ENCODE measurements at places on chromosomes 12 and 14. TPM values are rescaled to one million over a fixed set of nuclear protein-coding genes. Genes with fewer than 3 reads are reported as not detected.
A peak's percentile ranks its signal among the peaks of the same experiment; 100 is the strongest.

- H3K4me1 ChIP-seq, result peaks cover 9% of the 10 kb centered on the region
- H3K4me3 ChIP-seq, result no peak overlapping the region
- no peak for DNase-seq
- no peaks in the 10 kb centered on the region for H3K36me3 ChIP-seq
- H3K27me3 ChIP-seq, result no peaks in the 10 kb centered on the region
- no peak overlapping the region for H3K27ac ChIP-seq
Measured at GRCh38 chr12:108668063-108668462, 34.4 kb upstream of the SELPLG start.

- H3K27ac ChIP-seq, result no peak within 1 kb of the TSS
- peak within 1 kb of the TSS; percentile 18 for H3K4me3 ChIP-seq
- no peaks in the 10 kb centered on the region for H3K4me1 ChIP-seq
- H3K27me3 ChIP-seq, result peaks cover 63% of the 10 kb centered on the region
- H3K36me3 ChIP-seq, result no peaks in the 10 kb centered on the region
Measured at GRCh38 chr12:125185740-125186470, 120.7 kb downstream of the AACS start.

The KRT86 gene
- polyA plus RNA-seq, result 0.01 TPM

DNA sequence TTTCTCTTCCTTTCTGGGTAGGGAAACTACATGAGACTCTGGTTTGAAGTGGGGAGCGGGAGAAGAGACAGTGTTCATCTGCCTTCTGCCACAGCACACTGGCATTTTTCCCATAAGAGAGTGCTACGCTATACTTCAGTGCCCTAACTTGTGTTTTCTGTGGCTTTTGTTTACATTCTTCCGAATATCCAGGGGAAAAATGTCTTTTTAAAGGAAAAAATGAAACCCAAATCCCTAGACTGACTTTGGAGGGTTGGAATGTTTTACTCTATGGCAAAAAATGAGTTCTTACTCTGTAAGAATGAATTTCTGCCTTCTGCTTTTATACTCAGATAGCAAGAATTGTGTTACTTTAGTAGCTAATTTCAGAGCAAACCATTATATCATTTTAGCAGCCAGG lies 88.1 kb upstream of the TMEM263 start:
- H3K27ac ChIP-seq, result no peak overlapping the region
- H3K27me3 ChIP-seq, result no peaks in the 10 kb centered on the region
- no peaks in the 10 kb centered on the region for H3K4me1 ChIP-seq
- H3K36me3 ChIP-seq, result no peaks in the 10 kb centered on the region

GRCh38 chr12:94768398-94769046 lies 118.2 kb upstream of the TMCC3 start:
- H3K4me1 ChIP-seq, result no peaks in the 10 kb centered on the region
- peaks cover 2% of the 10 kb centered on the region for H3K27me3 ChIP-seq
- no peak for DNase-seq
- H3K36me3 ChIP-seq, result no peaks in the 10 kb centered on the region
- H3K4me3 ChIP-seq, result no peak overlapping the region

DNA sequence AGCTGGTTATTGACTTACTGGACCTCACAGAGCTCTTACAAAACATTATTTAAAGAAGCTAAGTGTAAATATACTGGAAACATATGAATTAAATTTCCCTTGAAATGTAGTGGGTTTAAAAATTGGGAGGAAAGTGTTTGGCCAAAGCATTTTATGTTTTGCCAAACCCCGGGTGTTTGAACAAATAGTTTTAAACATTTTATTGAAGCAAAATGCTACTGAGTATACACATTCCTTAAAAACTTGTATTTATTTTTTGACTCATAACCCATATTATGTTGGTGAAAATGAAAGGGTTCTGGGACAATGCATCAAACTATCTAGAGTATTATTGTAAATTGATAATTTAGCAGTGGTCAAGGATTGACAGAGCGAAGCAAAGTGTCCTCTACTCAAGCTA lies 1048.5 kb downstream of the SLC6A15 start:
- H3K36me3 ChIP-seq, result no peaks in the 10 kb centered on the region
- H3K4me1 ChIP-seq, result no peaks in the 10 kb centered on the region
- no peak for DNase-seq
- H3K27me3 ChIP-seq, result no peaks in the 10 kb centered on the region
- no peak overlapping the region for H3K27ac ChIP-seq

GRCh38 chr14:103058164-103059055 lies 1.1 kb upstream of the CDC42BPB start:
- H3K4me1 ChIP-seq, result peaks cover 2% of the 10 kb centered on the region
- H3K36me3 ChIP-seq, result no peaks in the 10 kb centered on the region
- peak overlapping the region; percentile 77 for H3K4me3 ChIP-seq
- no peak for DNase-seq
- peak overlapping the region; percentile 64 for H3K27ac ChIP-seq
- no peaks in the 10 kb centered on the region for H3K27me3 ChIP-seq

- H3K27me3 ChIP-seq, result no peaks in the 10 kb centered on the region
- DNase-seq, result peak; percentile 83
- no peak overlapping the region for H3K27ac ChIP-seq
- no peaks in the 10 kb centered on the region for H3K36me3 ChIP-seq
- no peak overlapping the region for H3K4me3 ChIP-seq
Measured at GRCh38 chr14:99628887-99629618, 15.9 kb upstream of the HHIPL1 start.

- H3K27me3 ChIP-seq, result peaks cover 28% of the 10 kb centered on the region
- no peak overlapping the region for H3K4me3 ChIP-seq
- H3K36me3 ChIP-seq, result no peaks in the 10 kb centered on the region
- peak overlapping the region; percentile 75 for H3K27ac ChIP-seq
Measured at GRCh38 chr12:120367233-120367923, 1.6 kb downstream of the MSI1 start.

The KLRC3 gene
- polyA plus RNA-seq, result not detected

- no peak overlapping the region for H3K4me3 ChIP-seq
- H3K27me3 ChIP-seq, result no peaks in the 10 kb centered on the region
- peaks cover 5% of the 10 kb centered on the region for H3K4me1 ChIP-seq
- no peak for DNase-seq
- no peak overlapping the region for H3K27ac ChIP-seq
- peaks cover 4% of the 10 kb centered on the region for H3K36me3 ChIP-seq
Measured at GRCh38 chr14:95269493-95269892, 50.2 kb downstream of the CLMN start.

The KRT82 gene
- polyA plus RNA-seq, result not detected

The HCAR1 gene
- not detected for polyA plus RNA-seq

The CCDC38 gene
- 0.58 TPM for polyA plus RNA-seq

DNA sequence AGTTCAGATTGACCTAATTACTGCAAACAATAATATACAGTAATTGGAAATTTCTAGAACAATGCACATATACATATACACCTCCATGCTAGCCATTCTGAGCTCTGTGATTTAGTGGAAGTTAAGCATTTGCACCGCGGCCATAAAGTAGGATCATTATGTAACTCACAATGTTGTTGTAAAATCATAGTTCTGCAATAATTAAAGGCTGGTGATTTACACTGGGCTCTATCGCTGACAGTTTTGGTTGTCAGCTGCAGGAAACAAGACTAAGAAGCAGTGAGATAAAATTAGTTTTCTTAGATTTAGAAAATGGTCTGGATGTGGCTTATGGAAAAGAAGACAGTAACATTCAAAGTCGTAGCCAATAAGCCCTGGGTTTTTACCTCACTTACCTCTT lies 776.3 kb downstream of the TMEM121 start:
- DNase-seq, result no peak
- no peaks in the 10 kb centered on the region for H3K36me3 ChIP-seq
- H3K4me3 ChIP-seq, result no peak overlapping the region
- H3K4me1 ChIP-seq, result no peaks in the 10 kb centered on the region

- H3K4me1 ChIP-seq, result no peaks in the 10 kb centered on the region
- DNase-seq, result no peak
- no peaks in the 10 kb centered on the region for H3K36me3 ChIP-seq
- H3K4me3 ChIP-seq, result no peak overlapping the region
- no peaks in the 10 kb centered on the region for H3K27me3 ChIP-seq
Measured at GRCh38 chr12:118866346-118866745, 115.0 kb upstream of the SRRM4 start.

DNA sequence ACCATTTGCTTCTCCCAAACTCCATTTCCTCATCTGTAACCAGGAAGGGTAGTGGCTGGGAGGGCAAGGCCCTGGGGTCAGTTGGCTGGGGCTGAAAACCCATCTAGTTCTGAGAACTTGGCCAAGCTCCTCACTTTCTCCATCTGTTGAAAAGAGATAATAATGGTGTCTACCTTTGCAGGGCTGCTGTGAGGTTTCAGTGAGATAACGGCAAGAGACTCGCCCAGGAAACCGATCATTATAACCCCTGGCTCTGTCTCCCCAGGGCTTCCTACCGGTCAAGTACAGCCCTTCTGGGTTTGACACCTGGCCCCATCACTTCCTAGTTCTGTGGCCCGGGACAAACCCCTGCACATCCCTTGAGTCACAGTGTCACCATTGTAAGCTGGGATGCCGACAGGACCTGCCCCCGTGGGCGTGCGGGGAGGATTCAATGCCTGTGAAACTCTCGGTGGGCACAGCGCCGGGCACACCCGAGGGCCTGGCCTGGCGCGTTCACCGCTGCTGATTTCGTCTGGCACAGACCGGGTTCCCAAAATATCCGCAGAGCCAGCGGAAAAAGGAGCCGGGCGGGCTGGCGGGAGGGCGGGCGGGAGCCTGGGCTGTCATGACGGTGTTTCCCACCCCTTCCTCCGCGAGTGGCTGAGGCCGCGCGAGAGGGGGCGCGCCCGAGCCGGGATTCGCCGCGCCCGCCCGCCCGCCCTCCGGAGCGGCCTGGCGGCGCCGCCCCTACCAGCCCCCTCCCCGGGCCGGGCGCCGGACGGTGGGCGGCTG lies 4.4 kb downstream of the KMT5A start:
- peak; percentile 87 for DNase-seq
- no peaks in the 10 kb centered on the region for H3K27me3 ChIP-seq
- peaks cover 4% of the 10 kb centered on the region for H3K36me3 ChIP-seq
- peaks cover 29% of the 10 kb centered on the region for H3K4me1 ChIP-seq
- peak overlapping the region; percentile 94 for H3K27ac ChIP-seq
- peak overlapping the region; percentile 90 for H3K4me3 ChIP-seq

The CPM gene
- polyA plus RNA-seq, result 1.1 TPM

- H3K4me3 ChIP-seq, result no peak overlapping the region
- no peak overlapping the region for H3K27ac ChIP-seq
- H3K27me3 ChIP-seq, result no peaks in the 10 kb centered on the region
- no peaks in the 10 kb centered on the region for H3K4me1 ChIP-seq
- H3K36me3 ChIP-seq, result no peaks in the 10 kb centered on the region
Measured at GRCh38 chr12:67039995-67040860, 228.9 kb upstream of the CAND1 start.

GRCh38 chr14:61537563-61538463 lies 157.5 kb upstream of the HIF1A start:
- peak overlapping the region; percentile 94 for H3K27ac ChIP-seq
- no peaks in the 10 kb centered on the region for H3K36me3 ChIP-seq
- peaks cover 18% of the 10 kb centered on the region for H3K4me1 ChIP-seq
- peak; percentile 92 for DNase-seq

DNA sequence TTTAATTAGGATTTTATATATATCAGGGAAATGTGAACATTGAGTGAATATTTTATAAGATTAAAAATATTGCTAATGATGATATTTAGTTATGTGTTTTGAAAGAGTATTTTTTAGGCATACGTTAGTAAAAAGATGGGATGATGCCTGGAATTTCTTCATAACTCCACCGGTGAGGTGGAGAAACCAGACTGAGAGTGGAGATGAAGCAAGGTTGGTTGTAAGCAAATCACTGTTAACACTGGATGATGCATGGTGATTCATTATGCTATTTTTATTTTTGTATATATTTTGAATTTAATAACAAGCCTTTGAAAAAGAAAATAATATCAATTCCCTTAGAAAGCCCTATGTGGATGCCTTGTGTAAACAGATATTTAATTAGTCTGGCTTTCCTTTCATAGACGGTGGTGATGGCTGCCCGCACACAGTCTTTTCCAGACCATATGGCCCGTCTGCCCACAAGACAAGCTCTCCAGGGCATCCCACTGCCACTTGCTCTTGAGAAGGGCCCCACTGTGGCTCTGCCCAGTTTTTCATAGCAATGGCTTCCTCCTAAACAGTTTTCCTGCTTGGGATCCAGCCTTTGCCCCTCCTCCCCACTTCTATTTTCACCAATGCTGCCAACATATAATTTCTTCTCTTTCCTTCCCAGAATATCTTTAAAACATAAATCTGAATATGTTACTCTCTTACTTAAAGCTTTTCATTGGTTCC lies 95.4 kb downstream of the HELB start:
- H3K4me3 ChIP-seq, result no peak overlapping the region
- no peaks in the 10 kb centered on the region for H3K36me3 ChIP-seq
- DNase-seq, result no peak
- H3K27me3 ChIP-seq, result no peaks in the 10 kb centered on the region
- H3K27ac ChIP-seq, result no peak overlapping the region

GRCh38 chr12:79659961-79660431 lies 30.8 kb downstream of the PAWR start:
- H3K4me3 ChIP-seq, result no peak overlapping the region
- H3K27ac ChIP-seq, result peak overlapping the region; percentile 24
- no peaks in the 10 kb centered on the region for H3K4me1 ChIP-seq
- peak; percentile 78 for DNase-seq
- H3K36me3 ChIP-seq, result no peaks in the 10 kb centered on the region
- H3K27me3 ChIP-seq, result no peaks in the 10 kb centered on the region

GRCh38 chr12:87368259-87368658 lies 660.9 kb downstream of the C12orf50 start:
- peak; percentile 13 for DNase-seq
- no peaks in the 10 kb centered on the region for H3K36me3 ChIP-seq
- H3K4me3 ChIP-seq, result no peak overlapping the region
- no peaks in the 10 kb centered on the region for H3K4me1 ChIP-seq
- no peak overlapping the region for H3K27ac ChIP-seq

GRCh38 chr12:9118158-9118557 lies 2.4 kb upstream of the A2M start:
- no peaks in the 10 kb centered on the region for H3K27me3 ChIP-seq
- no peak overlapping the region for H3K27ac ChIP-seq
- H3K4me1 ChIP-seq, result no peaks in the 10 kb centered on the region
- no peaks in the 10 kb centered on the region for H3K36me3 ChIP-seq
- no peak overlapping the region for H3K4me3 ChIP-seq

The CLEC7A gene
- polyA plus RNA-seq, result 4.5 TPM

- peak; percentile 55 for DNase-seq
- H3K27ac ChIP-seq, result peak overlapping the region; percentile 81
- H3K36me3 ChIP-seq, result no peaks in the 10 kb centered on the region
- no peak overlapping the region for H3K4me3 ChIP-seq
- H3K4me1 ChIP-seq, result peaks cover 14% of the 10 kb centered on the region
Measured at GRCh38 chr12:100484891-100485471, 11.3 kb downstream of the NR1H4 start.
